Thymus (tissue), 14 donors: ENCODE measurements at places on chromosomes 11 and 22. TPM values are rescaled to one million over a fixed set of nuclear protein-coding genes. Genes with fewer than 3 reads are reported as not detected.

Gene OR52K1
- total RNA-seq, result under 0.01 TPM

Gene PDE3B
- 9.8 TPM for total RNA-seq

Gene FOSL1
- total RNA-seq, result 0.14 TPM

Gene TTC36
- 0.19 TPM for total RNA-seq

Gene SEPTIN5
- total RNA-seq, result 10.1 TPM

Gene TSPO
- 32.0 TPM for total RNA-seq

Gene GTSE1
- 14.1 TPM for total RNA-seq

- DNase-seq, result no peak
These were observed 4.1 kb upstream of the P2RY6 start for GRCh38 chr11:73267906-73268540.

GRCh38 chr11:131633921-131634715 is 263.7 kb downstream of the NTM start:
- DNase-seq, result no peak

DNA sequence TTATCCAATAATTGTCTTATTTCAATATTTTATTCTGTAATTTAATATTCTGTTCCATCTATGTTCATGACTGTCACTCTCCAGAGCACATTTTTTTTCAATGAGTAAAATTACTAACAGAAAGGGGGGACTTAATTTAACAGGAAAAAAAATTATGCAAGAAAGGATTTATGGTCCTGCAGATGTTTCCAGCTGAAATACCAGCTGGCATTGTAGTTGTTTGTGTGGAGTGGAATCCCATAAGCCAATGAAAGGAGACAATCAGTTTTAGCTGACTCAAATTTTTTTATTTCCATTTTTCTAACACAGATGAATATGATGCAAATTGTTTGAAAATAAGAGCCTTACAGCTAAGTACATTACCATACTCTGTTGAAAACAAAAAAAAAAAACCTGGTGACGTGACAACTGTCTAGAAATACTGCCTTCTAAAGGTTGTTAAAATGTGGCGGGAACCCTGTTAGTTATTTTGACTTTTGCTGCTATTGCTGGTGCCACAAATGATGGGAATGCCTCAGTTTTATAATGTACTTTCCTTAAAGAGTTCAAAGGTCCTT is 389.1 kb downstream of the ETS1 start:
- no peak for DNase-seq

GRCh38 chr22:40224702-40225101 is 47.0 kb downstream of the TNRC6B start:
- DNase-seq, result no peak

- DNase-seq, result no peak
These were observed 8.2 kb downstream of the LRFN4 start for GRCh38 chr11:66864924-66865697.

- no peak for DNase-seq
These were observed 12.2 kb downstream of the PHLDB1 start for GRCh38 chr11:118619444-118620197.

DNA sequence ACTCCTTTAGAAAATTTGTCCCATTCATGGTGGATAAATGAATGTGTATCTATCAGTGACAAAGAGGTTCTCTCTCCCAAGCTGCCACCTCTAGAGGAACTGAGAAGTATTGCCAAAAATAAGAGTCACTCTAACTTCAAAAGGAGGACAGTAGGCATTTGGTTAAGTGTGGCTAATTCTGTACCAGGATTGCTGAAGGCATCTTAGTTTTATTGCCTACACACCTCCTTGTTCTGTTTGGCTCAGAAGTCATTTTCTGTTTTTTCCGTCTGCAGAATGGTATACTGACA is 189.0 kb upstream of the MPPED2 start:
- no peak for DNase-seq

- DNase-seq, result no peak
These were observed 15.4 kb upstream of the TMEM191C start for GRCh38 chr22:21451545-21452520.

- no peak for DNase-seq
These were observed 72.2 kb downstream of the PDHX start for GRCh38 chr11:34988294-34989255.

DNA sequence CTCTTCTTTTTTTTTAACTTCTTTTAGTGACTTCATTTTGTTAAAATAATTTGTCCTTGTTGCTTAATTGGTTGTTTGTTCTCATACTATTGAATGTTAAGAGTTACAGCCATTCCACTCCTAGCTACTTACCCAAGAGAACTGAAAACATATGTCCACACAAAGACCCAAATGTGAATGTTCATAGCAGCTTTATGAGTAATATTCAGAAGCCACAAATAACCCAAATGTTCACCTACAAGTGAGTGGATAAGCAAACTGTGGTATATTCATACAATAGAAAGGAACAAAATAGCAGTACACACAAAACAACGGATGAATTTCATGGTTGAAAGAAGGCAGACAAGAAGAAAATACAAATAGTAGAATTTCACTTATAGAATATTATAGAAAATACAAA is 1.4 kb upstream of the OR4D11 start:
- DNase-seq, result no peak

DNA sequence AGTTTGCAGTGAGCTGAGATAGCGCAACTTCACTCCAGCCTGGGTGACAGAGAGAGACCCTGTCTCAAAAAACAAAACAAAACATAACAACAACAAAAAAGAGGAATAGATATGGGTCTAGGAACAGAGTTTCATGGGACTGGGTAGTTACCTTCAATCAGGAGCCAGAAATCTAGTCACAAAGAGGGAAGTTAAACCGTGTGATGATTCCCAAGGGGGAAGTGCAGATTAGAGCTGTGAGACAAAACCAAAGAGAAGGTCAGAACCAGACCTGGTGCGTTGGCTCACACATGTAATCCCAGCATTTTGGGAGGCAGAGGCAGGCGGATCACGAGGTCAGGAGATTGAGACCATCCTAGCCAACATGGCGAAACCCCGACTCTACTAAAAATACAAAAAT is 42.1 kb upstream of the LARGE1 start:
- DNase-seq, result no peak

- no peak for DNase-seq
These were observed 408 bp downstream of the PPP2R5B start for GRCh38 chr11:64924910-64925284.

DNA sequence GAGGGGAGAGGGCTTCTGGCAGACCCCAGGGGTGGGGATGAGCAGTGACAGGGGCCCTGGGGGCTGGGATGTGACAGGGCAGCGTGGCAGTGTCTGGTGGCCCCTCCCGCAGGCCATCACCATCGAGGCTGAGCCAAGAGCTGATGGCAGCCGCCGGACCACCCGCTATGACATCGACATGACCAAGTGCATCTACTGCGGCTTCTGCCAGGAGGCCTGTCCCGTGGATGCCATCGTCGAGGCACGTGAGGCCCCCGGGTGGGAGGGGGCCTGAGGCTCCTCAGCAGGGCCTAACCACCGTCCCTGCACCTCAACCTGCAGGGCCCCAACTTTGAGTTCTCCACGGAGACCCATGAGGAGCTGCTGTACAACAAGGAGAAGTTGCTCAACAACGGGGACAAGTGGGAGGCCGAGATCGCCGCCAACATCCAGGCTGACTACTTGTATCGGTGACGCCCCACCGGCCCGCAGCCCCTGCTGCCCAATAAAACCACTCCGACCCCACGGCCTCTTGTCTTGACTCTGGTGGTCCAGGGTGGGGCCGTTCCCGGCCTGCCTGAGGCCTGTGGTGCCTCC is 2.6 kb upstream of the TCIRG1 start:
- no peak for DNase-seq
